ENCODE measurements at places on chromosomes 2 and 18. TPM values are rescaled to one million over a fixed set of nuclear protein-coding genes. Genes with fewer than 3 reads are reported as not detected.

ORC2 gene
- total RNA-seq: 20.5 TPM

DNA sequence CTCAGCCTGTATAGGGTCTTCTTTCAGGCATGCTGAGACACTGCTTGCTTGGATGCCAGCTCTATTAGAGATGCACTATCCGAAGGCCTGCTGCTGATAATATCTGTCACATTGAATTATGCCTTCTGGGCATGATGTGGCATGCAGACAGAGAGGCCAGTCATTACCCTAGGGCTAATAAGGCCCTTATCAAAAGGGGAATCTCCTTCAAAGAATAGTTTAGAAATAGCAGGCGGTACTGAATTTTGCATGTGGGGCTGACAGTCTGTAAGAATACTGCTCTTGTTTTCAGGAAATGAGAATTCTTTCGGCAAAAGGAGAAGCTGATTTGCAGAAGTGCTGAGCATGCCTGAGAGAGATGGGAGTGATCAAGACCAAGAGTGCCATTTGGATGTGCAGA, 13.1 kb upstream of the LHCGR start:
- no peak for DNase-seq

HTR2B gene
- total RNA-seq: not detected

COL6A3 gene
- 79.2 TPM for total RNA-seq

SOX11 gene
- not detected for total RNA-seq

KIAA2012 gene
- not detected for total RNA-seq

DNA sequence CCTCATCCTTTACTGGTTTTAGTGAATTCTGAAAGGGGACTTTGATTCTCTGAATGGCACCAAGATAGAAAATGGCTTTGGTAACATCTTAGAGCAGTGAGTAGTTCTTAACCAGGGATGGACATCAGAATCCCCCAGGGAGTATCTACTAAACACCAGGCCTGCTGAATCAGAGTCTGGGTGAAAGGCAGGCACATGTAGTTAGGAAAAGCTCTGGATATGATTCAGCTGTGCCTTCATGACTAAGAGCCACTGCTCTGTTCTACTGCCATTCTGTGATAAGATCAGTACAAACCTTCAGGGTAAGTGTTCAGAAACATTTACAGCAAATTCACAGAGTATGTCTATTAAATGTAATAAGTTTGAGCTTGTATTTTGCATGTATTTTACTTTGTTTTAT, 46.2 kb upstream of the B3GNT2 start:
- DNase-seq: no peak

DNA sequence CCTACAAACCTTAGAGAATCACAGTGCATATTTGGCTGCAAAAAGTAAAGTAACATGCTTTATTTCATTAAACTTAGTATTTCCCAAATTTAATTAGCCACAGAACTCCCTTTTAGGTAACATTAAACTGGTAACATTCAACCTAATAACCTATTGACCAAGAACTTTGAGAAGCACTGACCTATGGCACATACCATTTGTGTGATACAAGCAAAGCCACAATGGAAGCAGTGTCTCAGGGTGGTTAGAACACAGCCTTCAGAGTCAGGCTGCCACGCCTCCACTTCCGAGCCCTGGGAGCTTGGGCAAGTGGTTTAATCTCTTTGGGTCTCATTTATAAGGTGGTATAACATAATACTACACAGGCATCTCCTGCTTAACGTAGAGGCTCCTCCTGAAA, 301.4 kb downstream of the PDE11A start:
- DNase-seq: no peak

DNA sequence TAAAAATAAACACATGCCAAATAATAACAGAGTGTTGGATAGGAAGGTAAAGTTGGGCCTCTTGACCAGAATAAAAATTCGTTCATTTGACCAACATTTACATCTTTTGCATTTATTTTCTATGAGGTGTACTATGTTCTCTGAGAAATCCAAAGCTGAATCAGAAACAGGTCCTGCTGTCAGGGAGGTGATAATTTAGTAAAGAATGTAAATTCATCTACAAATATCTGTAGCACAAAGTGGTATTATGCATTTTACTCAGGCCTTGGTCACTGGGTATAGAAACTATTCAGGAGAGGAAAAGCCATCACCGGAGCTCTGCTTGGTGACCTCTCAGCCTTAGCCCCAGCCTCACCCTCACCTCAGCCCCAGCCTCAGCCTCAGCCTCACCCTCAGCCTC, 208.9 kb downstream of the SPP2 start:
- no peak for DNase-seq

DNA sequence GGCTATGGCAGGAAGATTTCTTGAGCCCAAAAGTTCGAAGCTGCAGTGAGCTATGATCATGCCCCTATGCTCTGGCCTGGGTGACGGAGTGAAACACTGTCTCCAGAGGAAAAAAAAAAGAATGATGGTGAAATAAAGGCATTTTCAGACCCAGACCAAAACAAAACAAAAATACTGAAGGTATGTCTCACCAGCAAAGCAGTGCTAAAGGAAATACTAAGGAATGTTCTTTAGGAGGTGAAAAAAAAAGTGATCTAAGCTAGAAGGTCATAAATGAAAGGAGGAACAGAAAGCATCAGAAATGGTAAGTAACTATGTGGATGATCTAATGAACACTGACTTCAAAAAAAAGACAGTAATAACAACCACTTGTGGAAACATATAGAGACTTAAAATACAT, 18.7 kb downstream of the SS18 start:
- DNase-seq: no peak

DNA sequence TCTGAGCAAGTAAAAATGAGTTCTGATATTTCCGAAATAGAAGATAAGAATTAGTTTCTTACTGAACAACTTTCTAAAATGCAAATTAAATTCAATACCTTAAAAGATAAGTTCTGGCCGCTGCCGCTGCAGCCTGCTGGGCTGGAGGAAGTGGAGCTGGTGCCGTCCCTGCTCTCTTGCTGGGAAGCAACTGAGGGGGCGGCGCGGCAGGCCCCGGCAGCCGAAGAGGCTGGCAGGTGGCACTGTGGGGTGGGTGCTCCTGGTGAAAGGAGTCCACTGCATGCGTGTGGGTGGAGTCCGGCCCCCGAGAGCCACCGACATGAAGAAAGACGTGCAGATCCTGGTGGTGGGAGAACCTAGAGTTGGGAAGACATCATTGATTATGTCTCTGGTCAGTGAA, 89.5 kb upstream of the ZNF519 start:
- no peak for DNase-seq

DNA sequence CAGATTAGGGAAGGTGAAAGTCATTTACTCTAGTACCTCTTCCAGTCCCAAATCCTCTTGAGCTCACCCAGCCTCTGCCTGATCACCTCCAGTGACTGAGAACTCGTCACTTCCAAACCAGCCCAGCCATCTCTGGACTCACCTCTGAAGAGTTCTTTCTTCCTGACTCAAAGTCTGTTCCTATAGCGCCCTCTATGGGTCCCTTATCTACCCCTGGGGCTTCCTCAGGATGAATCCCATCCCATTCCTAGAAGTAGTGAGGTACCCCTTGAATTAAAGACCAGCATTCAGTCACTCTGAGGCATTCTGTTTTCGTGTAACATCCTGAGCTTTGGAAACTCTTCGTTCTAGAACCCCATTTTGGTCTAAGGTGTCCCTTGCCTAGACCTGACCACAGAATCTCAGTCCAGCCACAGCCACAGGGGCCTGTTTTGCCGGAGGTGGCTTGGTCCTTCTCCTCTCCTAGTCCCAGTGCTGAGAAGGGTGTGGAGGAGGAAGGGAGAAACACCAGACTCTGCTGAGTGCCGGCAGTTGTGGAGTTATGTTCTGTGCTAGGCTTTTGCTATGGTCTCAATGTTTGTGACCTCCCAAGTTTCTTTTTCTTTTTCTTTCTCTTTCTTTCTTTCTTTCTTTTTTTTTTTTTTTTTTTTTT, 32.7 kb downstream of the SIX3 start:
- peak; percentile 8 for DNase-seq

- no peak for DNase-seq
Observed at GRCh38 chr2:61988462-61989366, 83.2 kb downstream of the COMMD1 start.

C2orf72 gene
- total RNA-seq: 7.1 TPM

- no peak for DNase-seq
Observed at GRCh38 chr2:49255409-49255971, 101.2 kb upstream of the FSHR start.

DNA sequence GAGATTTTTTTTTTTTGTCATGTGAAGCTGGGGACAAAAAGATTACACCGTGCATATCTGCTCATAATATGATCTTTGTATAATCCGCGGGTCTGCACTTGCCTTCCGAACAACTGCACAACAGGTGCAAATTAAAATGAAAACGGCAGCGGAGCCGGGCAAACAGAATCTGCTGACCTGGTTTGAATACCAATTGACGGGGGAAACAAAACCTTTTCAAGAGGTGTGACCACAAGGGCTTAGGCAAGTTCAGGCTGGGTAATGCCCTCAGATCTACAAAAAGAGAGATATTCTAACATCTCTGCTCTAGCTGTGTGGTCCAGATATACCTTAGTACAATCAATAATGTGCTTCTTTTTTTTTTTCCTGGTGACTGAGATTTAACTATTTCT, 88.5 kb downstream of the ZEB2 start:
- DNase-seq: no peak

FBXO48 gene
- total RNA-seq: 1.2 TPM

GRCh38 chr2:43269074-43269572, 42.7 kb upstream of the ZFP36L2 start:
- peak; percentile 95 for DNase-seq

GRCh38 chr2:140063356-140063755, 1283.2 kb upstream of the NXPH2 start:
- no peak for DNase-seq

DNA sequence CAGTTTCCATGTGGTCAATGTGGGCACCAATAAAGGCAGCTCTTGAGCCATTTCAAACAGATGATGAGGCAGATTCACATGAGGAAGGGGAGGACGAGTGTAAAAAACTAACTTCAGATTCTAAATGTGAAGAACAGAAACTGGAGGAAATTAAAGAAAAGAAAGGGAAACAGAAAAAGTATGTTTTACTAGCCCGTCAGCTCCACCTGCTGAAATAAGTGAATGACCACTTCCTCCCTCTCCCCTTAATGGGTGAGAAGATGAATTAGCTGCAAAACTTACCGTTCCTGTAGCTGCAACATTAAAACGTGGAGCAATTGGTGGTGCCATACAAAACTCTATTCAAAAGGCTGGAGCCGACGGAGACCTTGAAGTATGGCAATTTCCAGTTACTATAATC, 203.5 kb downstream of the UXS1 start:
- DNase-seq: no peak

DNA sequence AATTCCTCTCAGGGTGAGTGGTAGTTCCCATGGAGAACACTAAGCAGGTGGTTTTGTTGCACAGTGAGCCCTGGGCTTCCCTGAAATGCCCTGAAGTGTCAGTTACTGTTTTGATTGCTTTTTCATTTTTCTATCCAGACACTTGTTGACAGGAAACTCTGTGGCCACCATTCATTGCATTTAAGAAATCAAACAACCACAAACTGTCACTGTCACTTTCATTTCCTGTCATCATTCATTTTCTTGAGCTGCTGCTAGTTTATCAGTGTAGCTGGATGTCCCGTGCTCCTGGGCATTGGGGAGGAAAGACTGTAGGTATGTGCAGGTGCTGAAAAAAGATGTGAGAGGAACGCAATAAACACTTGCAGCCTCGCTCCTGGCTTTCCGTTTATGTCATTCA, 891.6 kb upstream of the ZEB2 start:
- no peak for DNase-seq

DNA sequence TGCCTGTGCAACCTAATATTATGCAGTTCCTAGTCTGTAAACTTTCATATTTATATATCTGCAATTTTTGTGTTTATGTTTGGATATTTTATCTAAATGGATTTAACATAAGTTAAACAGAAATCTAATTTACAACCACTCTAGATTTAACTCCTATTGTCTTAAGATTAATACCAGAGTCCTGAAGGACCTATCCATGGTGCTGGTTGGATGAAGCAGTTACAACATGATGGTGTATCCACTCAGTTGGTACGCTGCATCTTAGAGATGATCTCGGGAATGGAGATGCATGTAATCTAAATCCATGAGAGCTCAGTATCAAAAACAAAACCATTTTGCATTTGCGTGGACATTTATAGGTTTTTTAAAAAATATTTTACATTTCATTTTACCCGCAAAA, 745.9 kb upstream of the SLC8A1 start:
- DNase-seq: no peak

DNA sequence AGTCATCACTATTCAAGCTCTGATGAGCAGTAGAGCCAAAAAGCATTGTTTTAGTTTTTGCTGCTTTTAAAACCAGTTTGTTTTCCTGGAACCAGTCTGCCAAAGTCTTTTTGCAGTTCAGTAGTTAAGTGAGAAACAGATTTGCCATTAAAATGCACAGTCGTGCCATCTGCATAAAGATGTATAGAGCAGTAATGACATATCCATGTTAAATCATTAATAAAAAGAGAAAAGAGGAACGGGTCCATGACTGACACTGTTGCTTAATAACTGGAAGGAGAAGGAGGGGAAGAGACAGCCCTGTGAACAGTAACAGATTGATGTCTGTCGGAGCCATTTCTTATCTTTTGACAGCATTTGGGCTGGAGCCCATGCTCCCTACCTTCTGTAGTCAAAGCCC, 704.6 kb downstream of the SATB2 start:
- no peak for DNase-seq

GRCh38 chr18:31380912-31381311, 4.3 kb downstream of the DSG4 start:
- DNase-seq: no peak

ACMSD gene
- not detected for total RNA-seq

NT5C1B gene
- total RNA-seq: not detected

UGT1A4 gene
- total RNA-seq: 1.8 TPM

DNA sequence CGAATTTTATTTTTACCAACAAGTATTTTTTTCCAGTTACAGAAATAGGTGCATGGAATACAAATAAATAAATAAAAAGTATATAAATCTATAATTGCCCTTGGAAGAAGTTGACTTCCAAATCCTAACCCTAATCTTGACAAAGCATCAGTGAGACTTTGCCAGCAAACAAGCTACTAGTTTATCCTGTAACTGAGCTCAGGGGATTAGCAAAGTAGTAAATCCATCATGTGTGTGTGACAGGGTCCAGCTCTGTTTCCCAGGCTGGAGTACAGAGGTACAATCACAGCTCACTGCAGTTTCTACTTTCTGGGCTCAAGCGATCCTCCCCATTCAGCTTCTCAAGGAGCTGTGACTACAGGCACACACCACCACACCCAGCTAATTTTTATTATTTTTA, 948.0 kb upstream of the CNTNAP5 start:
- DNase-seq: no peak

- peak; percentile 34 for DNase-seq
Observed at GRCh38 chr2:233813236-233814055, 35.3 kb downstream of the MROH2A start.

TBR1 gene
- not detected for total RNA-seq

- DNase-seq: no peak
Observed at GRCh38 chr2:75200140-75201096, 1.1 kb upstream of the TACR1 start.

NR4A2 gene
- 19.1 TPM for total RNA-seq

HOXD10 gene
- total RNA-seq: not detected
